CD4-positive, CD25-positive, alpha-beta regulatory T cell (primary cell): ENCODE measurements at places on chromosomes 6 and 20.

DNA sequence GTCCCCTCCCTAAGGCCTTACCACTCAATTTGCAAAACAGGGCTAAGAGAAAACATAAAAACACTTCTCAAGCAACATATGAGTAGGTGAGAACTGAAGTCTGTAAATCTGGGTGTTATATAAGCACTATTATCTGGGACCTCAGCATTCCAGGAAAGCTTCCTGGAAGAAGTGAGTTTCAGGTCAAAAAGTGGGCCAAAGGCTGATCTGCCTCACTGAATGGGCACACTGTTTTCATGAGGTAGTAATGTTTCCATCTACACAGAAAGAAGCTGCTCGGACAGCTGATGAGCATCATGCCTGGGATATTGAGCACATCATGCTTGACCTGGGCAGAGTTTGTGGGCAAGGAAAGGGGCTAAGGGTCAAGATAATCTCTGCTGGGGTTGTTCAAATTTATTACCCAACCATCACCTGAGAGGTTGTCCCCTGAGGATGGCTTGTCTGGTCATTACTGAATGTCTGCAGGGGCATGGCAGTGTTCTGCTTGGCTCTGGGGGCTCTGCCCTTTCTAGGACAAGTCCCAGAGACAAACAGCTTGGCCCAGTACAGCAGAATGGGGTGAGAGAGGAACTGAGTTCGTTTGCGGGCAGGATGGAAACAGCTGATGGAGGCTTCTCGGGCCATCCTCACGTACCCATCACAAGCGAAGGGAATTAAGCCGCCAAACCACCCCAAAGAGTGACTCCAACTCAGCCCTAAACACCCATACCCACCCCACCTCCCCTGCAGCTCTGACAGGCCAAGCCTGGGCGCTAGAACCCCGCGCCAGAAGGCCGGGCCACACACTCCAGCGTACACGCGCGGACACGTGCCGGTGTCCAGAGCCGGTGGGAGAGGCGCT lies 1.2 kb upstream of the SYNJ2 start:
- no peak for DNase-seq

GRCh38 chr20:41748756-41749582 lies 130.8 kb upstream of the CHD6 start:
- no peak for DNase-seq

- DNase-seq: no peak
These were observed 260.1 kb upstream of the ARID1B start for GRCh38 chr6:156517088-156517487.

DNA sequence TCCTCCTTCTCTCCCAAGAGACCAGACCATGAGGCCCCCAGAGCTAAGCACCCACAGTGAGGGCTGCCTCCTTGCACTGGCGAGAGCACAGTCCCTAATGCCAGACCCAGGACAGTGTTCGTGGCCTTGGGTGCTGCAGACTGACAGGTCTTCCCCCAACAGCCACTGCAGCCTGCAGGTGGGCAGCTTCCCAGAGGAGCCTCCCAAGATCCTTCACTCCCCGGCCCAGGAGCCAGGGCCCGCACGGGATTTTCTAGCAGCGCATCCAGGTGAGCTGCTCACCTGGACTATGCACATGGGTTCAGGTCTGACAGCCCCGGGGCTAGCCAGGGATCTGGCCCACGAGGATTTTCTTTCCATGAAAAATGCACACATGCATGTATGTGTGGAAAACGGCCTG lies 41.7 kb downstream of the SUMO4 start:
- no peak for DNase-seq

DNA sequence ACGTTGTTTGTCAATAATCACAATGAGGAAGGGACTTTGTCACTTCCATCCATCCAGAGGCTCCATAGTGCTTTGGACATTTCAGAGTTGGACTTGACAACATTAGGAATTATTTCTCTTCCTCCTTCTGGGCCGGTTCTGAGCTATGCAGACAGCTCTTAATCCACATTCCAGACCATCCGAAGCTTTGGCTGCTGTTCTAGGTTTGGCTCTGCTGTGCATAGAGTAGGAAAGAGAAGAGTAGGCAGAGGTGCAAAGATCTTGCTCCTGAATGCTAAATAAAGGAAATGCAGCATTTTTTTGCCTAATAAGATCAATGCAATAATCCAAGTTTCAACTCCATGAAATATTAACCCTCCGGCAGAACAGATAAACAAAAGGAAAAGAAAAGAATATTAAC lies 251.8 kb upstream of the PRND start:
- no peak for DNase-seq
